ENCODE measurements at places on chromosomes 6 and 20.

GRCh38 chr20:4026093-4026601 lies 10.8 kb upstream of the RNF24 start:
- DNase-seq: peak; percentile 55

DNA sequence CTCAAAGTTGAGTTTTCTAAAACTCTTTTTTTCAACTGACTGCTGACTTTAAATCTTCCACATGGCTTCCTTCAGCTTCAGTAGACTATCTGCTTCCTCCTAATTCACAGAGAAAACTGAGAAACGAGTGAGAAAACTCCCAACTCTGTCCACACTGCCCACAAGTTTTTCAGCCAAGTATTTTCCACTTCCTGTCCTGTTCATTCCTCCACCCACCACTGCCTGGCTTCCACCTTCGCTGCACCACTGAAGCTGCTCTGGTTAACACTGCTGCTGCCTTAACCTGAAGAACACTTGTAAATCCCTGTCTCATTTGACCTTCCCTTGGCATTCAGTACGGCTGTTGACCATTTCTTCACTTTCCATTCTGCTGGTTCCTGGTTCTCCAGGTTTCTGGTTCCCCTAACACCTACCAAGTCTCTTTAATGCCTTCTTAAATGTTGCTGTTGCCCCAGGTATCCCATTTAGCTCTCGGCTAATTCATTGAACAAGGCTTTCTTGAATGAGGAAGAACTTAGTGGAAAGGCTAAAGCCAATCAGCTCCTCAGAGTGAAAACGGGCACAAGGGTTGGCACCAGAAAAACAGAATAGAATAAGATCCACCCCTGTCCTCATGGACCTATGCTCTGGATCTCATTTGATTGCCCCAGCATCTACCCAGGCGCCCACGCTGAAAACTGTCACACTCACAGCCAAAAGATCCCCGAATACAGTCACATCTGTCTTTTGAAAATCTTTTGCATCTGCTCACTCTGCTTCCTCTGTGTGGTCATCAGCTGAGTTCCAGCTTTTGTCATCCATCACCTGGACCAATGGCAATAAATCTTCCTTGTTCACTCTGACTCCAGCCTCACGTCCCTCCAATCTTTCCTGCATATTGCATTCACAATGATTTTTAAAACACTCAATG lies 104.4 kb upstream of the TAB2 start:
- DNase-seq: no peak

DNA sequence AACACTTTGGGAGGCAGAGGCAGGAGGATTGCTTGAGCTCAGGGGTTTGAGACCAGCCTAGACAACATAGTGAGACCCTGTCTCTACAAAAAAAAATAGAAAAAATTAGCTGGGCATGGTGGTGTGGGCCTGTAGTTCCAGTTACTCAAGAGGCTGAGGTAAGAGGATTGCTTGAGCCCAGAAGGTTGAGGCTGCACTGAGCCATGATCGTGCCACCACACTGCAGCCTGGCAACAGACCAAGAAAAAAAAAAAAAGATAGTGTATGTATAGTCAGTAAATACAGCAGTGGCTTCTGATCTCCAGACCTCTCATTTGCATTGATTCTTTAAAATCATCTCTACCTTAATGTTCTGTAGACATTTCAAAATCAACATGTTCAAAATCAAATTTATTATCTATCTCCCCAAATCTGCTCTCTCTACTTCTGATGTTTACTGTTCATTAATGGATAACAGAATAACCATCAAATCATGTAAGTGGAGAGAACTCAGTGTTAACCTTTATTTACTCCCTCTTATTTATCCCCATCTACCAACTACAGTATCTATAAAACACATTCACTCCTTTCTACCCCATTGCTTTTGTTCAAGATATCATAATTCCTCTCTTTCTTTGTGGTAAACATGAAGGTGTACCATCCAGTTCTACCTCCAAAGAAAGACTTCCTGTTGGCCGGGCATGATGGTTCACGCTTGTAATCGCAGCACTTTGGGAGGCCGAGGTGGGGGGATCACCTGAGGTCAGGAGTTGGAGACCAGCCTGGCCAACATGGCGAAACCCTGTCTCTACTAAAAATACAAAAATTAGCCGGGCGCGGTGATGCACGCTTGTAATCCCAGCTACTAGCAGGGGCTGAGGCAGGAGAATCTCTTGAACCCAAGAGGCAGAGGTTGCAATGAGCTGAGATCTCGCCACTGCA lies 7.7 kb downstream of the PROCR start:
- DNase-seq: no peak

DNA sequence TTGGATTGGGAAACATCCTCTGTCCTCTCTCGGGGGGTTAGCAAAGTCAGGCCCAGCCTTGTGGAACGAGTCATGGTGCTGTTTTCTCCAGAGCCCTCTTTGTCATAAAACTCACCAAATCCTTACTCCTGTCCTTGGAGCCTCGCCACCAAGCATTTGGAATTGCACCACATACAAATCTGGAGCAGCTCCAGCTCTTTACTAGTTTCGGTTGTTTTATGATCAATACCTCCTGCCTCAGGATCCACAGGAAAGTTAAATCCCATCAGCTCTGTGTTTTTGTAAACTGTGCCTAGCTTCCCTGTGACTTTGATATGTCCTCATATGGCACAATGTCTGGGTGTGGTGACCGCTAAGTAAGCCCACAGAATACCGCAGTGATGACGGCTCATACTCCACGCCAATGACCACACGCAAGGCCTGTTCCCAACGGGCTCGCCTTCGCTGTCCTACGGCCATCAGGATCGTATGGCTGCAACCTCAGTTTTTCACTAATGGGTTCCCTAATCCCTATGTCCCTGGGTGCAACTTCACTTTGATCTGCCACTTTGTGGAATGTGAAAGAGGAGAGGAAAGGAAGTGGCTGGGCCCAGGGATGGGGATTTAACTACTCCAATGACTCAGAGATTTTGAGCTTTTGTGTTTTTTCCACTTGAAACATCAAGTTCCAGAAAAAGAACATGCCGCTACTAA lies 111.3 kb upstream of the FOXQ1 start:
- DNase-seq: no peak

DNA sequence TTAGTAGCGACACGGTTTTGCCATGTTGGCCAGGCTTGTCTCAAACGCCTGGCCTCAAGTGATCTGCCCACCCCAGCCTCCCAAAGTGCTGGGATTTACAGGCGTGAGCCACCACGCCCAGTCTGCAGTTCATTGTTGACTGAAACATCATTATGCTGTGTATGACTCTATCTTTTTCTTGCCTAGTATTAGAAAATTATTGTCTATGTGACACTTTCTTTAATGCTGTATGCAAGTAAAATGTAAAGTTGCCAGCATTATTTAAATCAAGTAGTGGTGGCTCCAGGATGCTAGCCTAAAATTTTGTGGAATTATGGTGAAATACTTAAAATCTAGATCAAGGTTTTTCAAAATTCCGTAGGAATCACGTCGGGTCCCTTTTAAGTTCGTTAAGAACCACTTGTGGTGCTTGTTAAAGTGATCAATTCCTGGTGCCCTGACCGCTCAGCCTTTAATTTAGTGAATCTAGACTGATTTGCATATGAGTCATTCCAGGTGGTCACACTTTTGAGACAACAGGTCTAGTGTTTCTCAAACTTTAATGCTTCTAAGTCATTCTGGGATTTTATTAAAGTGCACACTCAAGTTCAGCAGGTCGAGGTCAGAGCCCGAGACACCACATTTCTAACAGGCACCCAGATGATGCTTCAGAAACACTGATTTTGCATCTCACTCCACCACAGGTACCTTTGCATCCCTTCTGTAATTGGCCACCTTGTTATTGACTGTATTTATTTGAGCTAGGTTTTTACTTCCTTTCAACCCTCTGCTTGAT lies 132.6 kb upstream of the MTHFD1L start:
- DNase-seq: no peak

- no peak for DNase-seq
Observed at GRCh38 chr6:39685489-39685826, 39.8 kb downstream of the KIF6 start.

Measured in hematopoietic multipotent progenitor cell treated with erythropoietin and hydrocortisone succinate and interleukin-3 and kit ligand, for 4 days (in vitro differentiated cells).